ENCODE measurements at places on chromosomes 7 and 10.

- DNase-seq, result no peak
Measured at GRCh38 chr10:73974309-73974946, 23.5 kb upstream of the VCL start.

GRCh38 chr7:95682913-95683312 is 86.6 kb upstream of the PDK4 start:
- no peak for DNase-seq

DNA sequence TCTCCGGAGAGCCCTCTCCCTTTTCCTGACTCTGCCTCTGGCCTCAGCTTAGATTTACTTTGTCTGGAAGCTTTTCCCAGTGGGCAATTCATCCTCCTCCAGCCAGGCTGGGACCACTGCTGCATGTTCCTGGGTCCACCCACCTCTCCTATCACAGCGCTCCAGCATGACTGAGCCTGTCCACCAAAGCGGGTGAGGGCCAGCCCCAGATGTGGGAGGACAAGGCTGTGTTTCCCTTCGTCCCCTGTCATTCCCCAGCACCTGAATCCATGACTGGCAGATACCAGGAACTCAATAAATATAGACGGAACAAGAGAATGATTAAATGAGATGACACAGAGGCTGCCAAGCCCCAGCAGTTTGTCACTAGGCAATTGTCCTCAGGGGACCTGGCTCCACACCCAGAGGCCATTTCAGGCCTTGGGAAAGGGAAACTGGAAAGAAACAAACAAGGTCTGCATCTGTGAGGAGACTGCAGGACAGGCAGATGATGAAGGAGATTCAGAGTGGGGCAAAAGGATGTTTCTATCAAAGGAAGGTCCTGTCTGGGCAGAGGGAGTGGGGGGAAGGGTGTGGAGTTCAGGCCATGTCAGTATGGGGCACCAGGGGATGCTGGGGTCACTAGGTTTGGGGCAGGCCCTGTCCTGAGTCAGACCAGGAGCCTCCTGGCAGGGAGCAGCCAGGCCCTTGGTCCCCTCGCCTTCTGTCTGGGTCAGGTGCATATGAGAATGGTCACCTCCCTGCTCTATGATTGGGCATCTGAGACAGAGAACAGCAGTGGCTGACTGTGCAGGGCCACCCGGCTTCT is 576.4 kb downstream of the GRID1 start:
- DNase-seq, result no peak

GRCh38 chr7:114857605-114858004 is 64.3 kb upstream of the MDFIC start:
- no peak for DNase-seq

DNA sequence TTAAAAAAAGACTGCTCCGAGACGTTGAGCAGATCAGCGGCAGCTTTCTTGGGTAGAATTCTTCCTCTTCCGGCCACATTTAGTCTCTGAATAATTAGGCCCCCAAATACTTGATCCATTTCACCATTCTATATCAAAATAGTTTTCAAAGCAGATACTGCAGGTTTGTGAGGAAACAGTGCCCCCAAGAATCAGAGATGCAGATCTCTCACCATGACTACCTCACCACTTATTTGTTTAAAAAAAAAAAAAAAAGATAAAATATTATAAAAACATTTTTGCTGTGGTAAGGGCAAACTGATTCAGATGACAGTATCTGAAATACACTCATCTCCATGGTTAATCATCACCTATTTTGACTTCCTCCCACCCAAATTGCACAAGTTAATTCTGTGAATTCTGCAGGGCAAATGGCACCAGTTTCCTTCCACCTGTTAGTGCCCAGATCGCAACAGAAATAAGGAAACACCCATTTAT is 210.4 kb downstream of the FAM107B start:
- no peak for DNase-seq

- DNase-seq, result no peak
Measured at GRCh38 chr10:117903854-117904253, 142.9 kb downstream of the RAB11FIP2 start.

DNA sequence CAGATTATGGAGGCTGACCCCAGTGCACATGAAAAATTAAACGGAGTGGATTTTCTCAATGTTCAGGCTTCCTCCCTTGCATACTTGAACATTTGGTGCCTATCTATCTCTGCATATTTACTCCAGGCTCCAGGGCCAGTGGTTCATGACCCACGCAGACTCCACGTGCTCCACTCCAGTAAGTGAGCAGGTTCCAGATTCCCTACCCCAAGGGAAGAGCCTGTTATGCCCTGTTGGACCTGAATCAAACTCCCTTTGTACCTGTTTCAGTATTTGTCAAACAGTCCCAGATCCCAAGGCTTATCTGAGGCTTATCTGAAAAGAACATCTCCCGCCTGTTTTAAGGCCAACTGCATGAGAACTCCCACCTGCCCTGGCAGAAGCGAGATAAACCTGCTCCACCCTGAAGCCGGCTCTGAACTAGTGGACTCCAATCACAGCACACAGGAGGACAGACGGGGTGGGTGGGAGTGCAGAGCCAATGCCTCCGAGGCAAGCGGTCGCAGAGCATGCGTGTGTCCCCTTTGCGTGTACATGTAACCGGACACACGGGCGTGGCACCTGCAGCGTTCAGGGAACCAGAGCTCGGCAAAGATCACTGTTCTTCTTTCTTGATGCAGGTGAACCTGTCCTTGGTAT is 2.3 kb upstream of the FUOM start:
- no peak for DNase-seq

DNA sequence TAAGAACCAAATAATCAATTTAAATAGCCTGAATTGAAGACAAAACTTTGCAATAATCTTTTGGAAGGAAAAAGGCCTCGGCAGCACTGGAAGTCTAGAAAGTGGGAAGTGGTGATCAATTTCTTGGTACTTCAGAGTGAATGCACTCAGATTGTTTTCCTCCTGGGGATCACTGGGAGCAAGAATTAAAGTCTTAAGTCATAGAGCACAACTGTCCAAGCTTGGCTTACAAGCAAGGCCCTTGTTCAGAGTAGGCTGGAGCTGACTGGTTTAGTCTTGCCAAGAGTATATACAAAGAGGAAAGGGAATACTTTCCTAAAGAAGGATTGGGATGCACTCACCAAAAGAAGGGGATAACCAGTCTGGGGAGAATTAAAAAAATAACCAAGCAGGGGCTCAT is 637.1 kb downstream of the CCSER2 start:
- DNase-seq, result no peak

- DNase-seq, result no peak
Measured at GRCh38 chr7:74289659-74290552, 699 bp downstream of the CLIP2 start.

DNA sequence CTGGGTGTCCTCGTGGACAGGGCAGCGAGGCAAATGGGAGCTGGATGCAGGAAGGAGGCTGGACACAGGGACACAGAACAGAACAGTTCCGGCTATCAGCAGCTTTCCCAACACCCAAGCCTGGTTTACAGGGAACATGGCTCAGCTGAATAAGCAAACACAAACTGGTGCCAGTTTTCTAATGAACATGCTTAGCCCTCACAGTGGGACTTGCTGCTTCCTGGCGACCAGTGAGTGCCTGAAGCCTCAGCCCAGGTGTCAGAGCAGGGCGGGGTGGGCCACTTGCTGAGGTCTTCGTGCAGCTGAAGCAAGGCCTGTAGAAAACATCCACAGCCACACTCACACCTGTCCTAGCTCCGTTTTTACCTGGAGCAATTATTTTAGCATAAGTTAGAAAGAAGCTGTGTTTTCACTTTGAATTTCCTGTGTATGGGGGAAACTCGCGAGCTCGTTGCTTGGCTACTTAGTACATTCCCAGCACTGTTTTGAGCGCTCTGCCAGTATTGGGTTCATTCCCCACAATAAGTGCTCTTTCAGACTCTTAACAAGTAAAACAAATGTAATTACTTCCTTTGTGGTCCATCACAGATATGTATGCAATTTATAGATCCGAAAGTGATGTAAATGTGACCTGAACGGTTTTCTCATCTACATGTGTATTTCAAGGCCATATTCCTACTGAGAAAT is 261.2 kb upstream of the SHH start:
- DNase-seq, result no peak

DNA sequence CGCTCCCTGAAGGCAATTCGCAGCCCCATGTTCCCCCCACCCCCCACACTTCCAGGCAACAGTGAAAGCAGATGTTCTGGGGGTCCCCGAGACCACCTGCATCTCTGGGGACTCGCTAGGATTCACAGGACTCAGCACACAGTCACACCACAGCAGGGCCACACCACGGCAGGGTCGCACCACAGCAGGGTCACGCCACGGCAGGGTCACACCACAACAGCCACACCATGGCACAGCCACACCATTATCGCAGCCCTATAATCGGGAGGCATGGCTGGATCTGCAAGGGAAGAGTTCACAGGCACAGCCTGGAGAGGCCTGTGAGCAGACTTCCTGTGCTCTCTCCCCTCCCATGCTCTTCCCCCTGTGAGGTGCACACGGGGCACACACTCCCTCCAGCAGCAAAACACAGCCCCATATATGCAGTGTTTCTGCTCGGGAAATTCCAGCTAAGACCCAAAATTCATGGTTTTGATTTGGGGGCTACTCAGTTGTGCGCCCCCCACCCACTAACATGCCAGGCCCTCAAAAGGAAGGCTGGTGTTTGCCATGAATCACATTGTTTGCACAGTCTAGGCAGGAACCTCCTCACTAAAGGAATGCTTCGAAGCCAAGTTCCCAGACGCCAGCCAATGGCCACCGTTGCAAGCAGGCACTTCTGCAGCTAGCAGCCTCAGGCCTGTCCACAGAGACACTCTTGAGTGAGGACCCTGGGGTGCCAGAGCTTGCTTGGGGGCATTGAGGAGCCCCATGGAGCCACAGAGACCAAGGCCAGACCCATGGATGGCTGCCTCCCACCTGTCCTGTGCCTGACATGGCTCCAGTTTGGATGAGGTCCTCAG is 7.0 kb upstream of the DPYSL4 start:
- DNase-seq, result no peak

DNA sequence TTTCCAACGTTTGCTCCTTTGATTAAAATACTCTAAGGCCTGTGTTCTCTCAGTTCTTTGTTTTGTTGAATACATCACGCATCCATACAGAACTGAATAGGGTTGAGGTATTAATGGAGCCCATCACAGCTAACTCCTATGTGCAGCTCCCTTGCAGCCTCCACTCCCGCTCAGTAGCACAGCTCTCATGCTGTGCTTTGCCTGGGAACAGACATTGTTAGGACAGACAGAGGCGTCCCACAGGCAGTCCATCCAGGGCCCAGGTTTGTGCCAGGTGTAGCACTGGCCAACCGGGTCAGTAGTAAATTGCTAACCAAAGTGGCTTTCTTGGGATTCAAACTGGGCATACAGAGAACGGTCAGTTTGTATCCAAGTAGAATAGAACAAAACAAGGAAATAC is 644.7 kb upstream of the NRP1 start:
- DNase-seq, result no peak

- DNase-seq, result no peak
Measured at GRCh38 chr7:24318326-24318725, 34.3 kb downstream of the NPY start.

- no peak for DNase-seq
Measured at GRCh38 chr10:119448628-119449584, 93.6 kb downstream of the RGS10 start.

DNA sequence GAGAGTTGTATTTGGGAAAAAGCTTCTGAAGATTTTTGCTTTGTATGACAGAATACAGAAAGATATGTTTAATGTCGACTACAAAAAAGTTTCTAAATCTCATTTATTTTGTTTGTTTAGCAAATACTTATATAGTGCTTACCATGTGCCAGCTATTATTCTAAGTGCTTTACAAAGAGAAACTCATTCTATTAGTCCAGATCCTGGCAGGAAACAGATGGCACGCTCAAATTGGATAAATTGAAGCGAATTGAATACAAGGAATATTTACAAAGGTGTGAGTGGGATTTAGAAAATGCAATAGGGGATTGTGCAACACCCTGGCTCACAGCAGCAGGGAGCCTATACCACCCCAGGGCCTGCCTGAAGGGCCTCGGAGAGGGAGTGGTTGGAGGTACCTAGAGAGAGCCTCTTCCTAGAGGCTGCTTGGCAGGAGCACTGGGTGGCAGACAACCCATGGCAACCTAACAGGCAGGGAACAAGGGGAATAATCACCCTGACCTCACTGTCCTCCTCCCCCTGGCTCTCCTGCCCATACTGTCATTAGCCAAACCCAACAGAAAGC is 27.6 kb upstream of the FAM204A start:
- no peak for DNase-seq

- no peak for DNase-seq
Measured at GRCh38 chr7:14734839-14735321, 167.7 kb downstream of the DGKB start.

- DNase-seq, result no peak
Measured at GRCh38 chr7:37385787-37386186, 62.9 kb downstream of the ELMO1 start.

DNA sequence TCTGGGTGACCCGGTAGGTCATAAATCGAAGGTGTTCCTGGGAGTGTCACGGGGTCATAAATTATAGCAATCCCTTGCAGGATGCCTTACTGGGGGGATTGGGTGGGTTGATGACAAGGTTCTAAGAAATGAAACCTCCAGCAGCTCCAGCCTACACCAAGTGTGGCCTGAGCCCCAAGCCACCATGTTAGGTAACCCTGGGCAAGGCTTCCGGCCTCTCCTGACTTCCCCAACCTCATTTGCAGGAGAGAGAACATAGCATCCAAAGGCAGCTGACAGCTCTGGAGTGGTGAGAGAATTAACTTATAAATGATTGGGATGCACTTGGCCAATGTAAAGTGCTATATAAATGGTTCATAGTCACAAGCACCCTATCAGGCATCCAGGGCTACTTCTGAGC is 52.8 kb upstream of the TMEM273 start:
- no peak for DNase-seq

- DNase-seq, result no peak
Measured at GRCh38 chr10:76245951-76246495, 814.6 kb downstream of the LRMDA start.

DNA sequence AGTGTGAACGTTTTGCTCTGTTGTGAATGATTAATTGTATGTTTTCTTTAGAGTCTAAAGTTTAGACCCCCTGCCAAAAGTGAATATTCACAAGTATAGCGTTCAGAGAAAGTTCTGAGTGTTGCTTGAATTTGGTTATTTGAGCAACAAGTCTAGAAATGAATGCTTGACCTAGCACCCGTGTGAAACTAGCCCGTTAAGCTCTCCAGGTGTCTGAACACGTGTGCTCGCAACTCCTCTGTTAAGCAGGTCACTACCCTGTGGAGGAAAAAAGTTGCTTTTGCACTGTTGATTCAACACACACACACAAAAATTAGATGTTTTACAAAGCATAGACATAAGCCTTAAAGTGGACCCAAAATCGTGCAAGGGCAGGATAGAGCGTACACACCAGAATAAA is 78.6 kb upstream of the SAMD8 start:
- no peak for DNase-seq

- no peak for DNase-seq
Measured at GRCh38 chr7:24734306-24734705, 23.0 kb downstream of the GSDME start.

GRCh38 chr7:54084340-54084739 is 457.8 kb upstream of the VSTM2A start:
- no peak for DNase-seq

DNA sequence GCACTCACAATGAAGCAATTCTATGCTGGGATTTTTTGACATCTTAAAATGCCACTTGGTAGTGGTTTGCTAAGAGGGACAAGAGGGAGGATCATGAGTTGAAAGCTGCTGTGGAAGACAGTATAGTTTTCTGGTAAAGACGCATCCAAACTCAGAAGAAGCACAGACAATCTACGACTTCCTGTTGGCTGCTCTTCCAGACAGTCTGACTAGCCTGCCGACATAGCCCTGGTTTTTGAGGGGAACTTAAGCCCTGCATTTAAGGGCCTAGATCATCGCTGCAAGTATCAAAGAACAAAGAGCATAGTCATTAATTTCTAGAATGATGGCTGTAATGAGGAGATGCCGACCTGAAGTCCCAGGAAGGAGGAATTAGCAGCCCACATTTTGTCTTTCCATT is 99.9 kb upstream of the IKZF1 start:
- no peak for DNase-seq

GRCh38 chr10:667096-667495 is 22.4 kb downstream of the DIP2C start:
- DNase-seq, result no peak

Data from CMK (cell line).